ENCODE measurements at places on chromosomes 16 and 17.

- DNase-seq, result peak; percentile 63
These were observed 591 bp downstream of the PSMD7 start for GRCh38 chr16:74297145-74297665.

DNA sequence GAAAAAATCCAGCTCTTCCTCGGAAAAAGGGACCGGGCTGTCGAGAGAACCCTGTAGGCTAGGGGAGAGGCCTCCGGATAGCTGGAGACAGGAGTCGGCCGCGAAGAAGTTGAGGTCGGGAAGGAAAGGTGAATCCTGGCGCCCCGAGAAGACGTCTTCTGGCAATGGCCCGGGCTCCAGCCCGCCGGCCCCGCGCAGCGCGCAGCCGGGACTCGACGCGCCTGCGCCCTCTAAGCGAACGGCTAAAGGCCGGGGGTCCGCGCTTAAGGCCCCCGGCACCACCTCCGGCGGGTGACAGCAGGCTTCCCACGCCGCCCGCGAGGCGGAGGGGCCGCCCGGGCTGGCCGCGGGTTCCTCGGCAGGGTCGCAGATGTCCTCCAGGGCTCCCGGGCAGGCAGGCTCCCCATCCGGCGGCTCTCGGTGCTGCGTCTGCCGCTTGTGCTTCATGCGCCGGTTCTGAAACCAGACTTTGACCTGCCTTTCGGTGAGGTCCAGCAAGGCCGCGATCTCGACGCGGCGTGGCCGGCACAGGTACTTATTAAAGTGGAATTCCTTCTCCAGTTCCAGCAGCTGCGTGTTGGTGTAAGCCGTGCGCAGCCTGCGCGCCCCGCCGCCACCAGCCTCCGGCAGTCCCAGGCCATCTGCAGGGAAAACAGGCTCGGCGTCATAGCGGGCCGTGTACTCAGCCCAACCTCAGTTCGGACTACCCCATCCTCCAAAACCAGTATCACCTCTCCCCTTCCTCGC lies 1.6 kb downstream of the HOXB2 start:
- peak; percentile 76 for DNase-seq

DNA sequence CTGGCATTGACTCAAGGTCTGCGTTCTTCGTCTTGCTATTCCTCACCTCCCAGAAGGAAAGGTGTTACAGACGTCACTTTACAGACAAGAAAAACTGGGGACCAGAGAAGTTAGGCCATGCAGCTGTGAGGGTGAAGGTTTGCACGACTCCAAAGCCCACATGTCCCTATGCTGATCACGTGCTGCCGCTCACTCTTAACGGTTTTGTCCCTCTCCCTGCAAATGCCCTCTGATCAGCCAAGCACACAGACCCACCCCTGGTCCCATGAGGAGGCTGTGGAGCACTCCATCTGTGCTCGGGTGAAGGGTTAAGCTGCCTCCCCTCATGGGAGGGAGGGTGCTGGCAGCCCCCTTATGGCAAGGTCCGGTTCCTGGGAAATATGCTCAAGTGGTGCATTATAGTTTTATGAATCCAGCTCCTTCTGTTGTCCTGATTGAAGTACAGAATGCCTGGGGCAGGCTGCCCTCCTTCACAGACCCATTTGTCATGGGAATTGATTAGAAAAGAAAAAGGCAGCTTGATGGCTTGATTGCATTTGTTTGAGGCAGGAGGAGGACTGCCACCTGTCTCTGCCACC lies 18.8 kb downstream of the CCDC182 start:
- DNase-seq, result no peak

DNA sequence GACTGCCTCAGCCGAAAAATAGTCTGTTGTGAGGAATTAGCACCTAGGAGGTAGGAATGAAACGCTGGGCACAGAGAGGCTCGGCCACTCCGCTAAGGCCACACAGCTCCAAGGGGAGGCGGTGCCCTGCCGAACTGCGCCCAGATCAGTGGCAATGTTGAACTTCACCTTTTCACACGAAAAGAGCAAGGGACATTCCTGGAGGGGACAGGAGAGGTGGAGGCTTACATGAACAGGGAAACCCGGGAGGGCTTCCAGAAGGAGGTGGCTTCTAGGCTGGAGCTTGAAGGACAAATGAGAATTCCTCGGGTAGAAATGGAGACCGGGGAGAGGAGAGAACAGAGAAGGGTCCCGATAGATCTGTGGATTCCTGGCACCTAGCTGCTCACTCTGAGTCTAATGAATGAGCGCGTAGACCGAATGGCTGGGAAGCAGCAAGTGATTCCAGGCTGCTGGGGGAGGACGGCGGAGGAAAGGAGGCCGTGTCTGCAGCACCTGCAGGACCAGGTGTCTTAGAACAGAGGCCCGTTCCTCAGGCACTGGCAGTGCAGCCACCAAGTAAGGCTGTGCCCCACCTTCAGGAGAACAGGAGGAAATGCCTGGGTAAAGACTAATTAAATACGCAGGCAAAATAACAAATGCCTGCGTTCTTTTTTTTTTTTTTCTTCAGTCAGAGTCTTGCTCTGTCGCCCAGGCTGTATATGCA lies 722 bp upstream of the SLC38A10 start:
- peak; percentile 56 for DNase-seq

GRCh38 chr17:76880268-76880667 lies 12.1 kb downstream of the MGAT5B start:
- no peak for DNase-seq

DNA sequence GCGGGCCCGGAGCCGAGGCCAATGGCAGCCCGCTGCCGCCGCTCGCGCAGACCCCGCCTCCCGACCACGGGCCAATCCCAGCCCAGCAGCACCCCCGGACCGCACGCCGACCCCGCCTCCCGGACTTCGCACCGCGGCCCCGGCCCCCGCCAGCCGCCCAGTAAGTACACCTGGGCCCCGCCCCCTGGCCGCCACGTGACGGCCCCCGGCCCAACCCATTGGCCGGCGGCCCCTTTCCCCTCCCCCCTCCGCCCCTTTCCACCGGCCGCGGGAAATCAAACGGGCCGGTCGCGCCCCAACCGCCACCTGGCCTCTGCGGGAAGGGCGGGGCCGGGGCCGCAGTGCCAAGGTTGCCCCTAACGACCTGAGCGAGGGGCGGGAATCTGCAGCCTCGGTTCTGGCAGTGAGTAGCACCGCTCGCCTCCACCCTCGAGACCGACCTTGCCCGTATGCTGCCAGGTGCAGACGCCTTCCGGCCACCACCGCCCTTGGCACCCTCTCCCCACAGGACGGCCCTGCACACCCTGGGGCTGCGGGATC lies at the start of gene YBX2:
TSS of gene YBX2 (minus strand) at position 26 of the 540 bp plus-strand sequence. CDS start 139 bp downstream, outside the sequence.
- peak; percentile 87 for DNase-seq

- peak; percentile 42 for DNase-seq
These were observed 222.7 kb upstream of the CIBAR2 start for GRCh38 chr16:85334718-85335583.

DNA sequence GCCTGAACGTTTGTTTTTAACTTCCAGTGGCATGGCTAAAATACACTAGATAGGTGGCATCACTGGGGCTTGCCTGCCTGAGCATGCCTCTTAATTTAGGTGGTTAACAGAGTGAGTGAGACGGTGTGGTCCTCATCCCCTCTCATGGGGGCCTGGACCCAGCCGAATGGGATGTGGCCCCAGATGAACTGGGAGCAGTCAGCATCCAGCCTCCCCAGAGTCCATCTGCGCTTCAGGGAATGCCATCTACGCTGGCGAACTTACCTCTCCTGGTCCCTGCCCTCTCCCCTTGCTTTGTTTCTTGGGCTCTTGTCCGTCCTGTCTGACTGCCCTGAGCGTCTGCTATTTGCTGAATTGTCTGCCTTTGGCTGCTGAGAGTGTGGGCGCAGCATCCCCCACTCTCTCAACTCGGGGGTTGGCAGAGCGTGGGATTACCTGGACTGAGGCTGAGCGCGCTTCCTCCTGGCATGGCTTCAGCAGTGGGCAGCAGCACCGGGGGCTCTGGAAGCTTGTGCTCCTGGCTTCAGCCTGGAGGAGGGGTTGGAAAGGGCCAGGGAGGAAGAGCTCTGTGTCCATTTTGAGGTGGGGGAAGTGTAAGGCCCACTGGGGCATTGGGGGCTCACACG lies 2.1 kb downstream of the RAB40C start:
- no peak for DNase-seq

DNA sequence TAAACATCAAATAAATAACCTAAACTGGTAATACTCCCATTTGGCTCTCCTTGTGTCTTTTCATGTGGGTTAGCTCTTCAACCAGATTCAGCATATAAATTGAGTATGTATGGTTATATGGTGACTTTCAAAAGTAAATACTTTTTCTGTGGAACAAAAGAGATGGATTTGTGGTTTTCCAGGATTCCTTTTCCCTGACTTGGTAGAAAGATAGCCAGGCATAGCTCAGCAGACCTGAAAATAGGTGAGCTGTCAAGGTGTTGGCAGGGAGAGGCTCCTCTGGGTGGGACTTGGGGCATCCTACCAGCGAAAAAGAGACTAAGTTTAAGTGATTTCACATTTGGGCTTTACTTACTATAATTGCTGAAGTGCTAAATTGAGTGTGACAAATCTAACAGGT lies 80.3 kb downstream of the FTO start:
- no peak for DNase-seq

DNA sequence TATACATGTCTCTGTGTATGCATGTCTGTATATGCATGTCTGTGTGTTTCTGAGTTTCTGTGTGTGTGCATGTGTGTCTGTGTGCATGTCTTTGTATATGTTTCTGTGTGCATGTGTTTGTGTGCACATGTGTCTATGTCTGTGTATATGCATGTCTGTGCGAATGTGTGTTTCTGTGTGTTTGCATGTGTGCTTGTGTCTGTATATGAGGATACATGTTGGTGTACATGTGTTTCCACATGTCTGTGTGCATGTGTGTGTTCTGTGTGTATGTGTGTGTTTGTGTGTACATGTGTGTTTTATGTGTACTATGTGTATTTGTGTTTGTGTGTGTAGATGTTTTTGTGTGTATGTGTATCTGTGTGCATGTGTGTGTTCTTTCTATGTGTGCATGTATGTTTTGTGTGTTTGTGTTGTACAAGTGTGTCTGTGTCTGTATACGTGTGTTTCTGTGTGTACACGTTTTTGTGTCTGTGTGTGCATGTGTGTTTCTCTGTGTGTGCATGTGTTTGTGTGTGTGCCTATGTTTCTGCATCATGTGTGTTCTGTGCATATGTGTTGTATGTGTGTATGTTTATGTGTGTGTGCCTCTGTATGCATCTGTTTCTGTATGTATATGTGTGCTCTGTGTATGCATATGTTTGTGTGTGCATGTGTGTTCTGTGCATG lies 8.9 kb upstream of the RAB37 start:
- no peak for DNase-seq

- DNase-seq, result no peak
These were observed 15.5 kb downstream of the UTS2R start for GRCh38 chr17:82386881-82387704.

GRCh38 chr16:66204756-66205155 lies 161.7 kb upstream of the CDH5 start:
- no peak for DNase-seq

- DNase-seq, result no peak
These were observed 77.6 kb downstream of the MMD start for GRCh38 chr17:55343900-55344513.

- DNase-seq, result no peak
These were observed 46.9 kb downstream of the ZFHX3 start for GRCh38 chr16:73000907-73001521.

DNA sequence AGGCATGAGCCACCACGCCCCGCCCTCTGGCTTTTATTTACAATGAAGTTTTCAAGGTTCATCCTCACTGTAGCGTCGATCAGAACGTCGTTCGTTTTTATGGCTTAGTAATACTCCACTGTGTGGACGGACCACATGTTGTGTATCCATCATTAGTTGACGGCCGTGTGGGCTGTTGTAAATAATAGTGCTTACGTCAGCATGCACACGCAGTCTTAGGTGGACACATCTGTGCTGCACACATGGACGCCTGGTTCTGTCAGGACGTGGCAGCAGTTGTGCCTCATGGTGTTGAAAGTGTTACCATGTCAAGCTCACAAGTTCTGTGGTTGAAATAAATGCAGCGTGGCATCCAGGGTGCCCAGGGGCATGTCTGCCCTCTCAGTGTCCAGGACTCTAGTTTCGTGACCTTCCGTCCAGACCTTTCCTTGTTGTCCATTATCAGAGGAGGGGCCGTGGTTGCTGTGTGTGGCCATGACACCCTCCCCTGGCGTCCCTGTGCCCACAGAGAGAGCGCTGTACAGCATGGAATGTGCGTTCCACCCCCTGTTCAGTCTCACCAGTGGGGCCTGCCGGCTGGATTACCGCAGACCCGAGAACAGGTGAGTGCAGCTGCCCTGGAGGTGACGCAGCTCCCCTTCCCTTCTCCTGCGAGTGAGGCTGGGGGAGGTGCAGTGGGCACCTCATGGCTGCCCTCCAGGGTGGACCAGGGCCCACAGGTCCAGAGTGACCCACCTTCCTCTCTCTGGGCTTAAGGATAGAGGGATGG lies 22.3 kb downstream of the TCF25 start:
- DNase-seq, result no peak

- DNase-seq, result no peak
These were observed 27.8 kb downstream of the TMEM92 start for GRCh38 chr17:50301891-50302584.

DNA sequence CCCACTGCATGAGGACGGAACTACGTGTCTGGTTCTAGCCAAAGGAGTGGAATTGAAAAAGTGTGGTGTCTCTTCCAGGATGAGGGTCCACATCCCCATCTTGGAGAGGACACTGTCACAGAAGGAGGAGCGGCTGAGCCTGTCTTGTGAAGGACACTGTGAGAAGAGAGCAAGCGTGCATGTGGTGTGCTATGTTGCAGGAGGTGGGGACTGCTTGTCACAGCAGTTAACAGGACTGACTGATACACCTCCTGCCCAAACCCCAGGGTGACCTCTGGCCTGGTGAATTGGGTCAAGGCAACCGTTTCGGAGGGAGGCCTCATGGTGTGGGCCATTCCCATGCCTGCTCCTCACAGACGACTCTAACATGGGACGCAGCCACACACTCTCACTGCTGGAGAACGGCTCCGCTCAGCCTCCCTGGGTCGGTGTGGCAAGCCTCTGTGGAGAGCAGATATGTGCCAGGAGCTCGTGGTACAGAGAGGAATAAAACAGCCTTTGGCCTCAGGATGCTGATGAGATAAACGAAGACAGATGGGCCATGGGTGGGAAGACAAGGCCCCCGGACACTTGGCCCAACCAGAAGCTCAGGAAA lies 56.4 kb upstream of the RBFOX3 start:
- DNase-seq, result no peak

GRCh38 chr17:61749823-61750404 lies 113.4 kb downstream of the BRIP1 start:
- DNase-seq, result no peak

DNA sequence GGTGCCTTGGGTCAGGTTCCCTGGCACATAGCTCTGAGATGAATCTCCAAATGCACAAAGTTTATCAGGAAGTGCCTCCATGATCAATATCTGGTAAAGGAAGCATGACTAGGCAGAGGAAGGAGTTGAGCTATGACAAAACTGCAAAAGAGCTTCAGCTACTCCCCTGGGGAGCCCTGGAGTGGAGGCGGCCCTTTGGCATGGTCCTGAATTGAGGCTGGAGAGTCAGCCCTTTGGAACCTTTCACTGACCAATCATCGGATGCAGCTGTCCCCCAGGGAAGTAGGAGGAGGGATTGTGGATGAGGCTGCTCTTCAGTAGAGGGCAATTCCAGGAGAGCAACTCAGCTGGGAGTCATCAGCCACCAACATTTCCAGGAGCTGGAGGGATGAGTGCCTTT lies 46.1 kb upstream of the NLRP1 start:
- no peak for DNase-seq
